ENCODE measurements at places on chromosomes 4 and X.
A peak's percentile ranks its signal among the peaks of the same experiment; 100 is the strongest.

- DNase-seq, result no peak
Observed at GRCh38 chrX:37921758-37922157, 74.4 kb upstream of the DYNLT3 start.

DNA sequence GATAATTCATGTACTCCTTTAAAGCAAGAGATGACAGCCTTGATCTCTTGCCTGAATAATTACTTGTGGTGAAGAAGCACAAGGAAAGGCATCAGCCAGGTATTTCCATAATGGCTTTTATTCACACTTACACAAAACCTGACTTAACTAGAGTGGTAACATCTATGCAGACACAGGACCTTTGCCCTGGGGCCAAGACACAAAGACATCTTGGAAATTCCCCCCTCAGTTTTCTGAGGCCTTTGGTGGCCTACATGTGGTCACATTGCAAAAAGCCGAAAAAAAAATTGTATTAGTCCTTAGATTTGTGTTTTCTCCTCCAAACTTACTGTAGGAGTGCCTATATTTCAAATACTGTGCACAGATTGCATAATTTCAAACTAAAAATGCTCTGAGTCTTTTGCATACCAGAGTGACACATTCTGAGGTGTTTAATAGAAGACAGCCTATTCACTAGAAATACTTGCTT lies 172.4 kb downstream of the PDGFC start:
- no peak for DNase-seq

DNA sequence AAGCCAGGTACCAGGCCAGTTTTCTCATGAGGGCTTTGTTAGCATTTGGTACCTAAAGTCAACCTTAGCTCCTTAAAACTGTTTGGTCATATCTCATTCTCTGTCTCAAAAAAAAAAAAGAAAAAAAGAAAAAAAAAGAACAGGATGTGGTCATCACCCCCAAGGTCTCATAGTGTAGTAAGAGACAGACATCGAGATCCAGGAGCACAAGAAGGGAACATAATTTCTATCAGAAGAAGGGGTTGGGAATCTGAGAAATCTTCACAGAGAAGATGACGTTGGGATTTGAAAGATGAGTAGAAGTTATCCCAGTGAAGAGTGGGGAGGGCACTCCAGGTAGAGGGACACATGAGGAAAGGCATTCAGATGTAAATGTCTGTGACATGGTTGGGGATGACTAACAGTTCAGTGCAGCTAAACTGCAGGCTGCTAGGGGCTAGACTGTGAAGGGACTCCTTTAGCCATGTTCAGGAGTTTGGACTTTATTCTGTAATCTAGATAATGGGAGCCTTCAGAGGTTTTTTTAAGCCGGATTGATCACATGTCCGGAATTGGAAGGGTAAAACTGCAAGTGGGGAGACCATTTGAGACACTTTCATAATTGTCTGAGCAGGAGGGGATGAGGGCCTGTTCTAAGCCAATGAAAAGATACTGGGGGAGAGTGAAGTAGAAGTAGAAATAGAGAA lies 26.9 kb upstream of the GJB1 start:
- no peak for DNase-seq

- no peak for DNase-seq
Observed at GRCh38 chrX:15043538-15043937, 170.3 kb downstream of the MOSPD2 start.

DNA sequence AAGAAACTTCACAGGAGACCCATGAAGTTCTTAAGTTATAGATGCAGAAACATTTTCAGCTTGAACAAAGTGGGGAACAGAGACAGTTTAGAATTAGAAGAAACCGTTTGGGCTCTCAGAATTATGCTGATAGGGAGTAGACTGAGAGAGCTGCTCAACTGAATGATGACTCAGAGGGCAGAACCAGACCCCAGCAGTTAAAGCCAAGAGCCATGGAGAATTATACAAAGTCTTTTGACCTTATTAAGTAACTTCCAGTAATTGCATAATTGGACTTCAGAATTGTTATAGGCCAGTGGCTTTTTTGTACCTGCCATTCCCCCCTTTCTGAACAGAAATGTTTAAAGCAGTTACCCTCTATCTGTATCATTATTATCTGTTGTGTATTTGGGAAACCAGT lies 642.1 kb downstream of the CCSER1 start:
- no peak for DNase-seq

DNA sequence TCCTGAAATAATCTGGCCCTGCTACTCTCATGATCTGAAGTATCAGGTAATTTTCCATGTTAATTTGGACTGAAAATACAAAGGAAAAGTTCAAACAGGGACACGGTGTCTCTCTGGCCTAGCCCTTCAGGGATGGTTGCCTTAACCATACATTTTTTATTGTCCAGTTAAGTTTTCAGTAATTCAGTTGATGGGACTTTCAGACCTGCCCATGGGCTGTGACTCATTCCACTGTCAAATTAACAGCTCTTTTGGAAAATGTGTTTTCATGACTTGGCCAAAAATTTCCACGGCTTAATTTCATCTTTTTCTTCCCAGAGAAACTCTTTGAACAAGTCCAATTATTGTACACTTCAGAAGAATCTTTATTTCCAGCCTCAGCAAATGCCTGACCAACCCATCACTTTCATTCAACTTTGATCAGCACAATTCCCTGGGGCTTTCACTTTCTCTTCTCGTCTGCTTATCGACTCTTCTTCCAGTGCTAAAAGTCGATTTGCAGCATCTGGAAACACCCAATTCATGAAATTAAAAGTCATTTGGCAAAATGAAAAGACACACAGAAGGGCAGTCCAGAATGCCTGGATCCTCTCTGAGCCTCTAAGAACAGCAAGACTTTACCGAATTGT lies 293.9 kb downstream of the RAB28 start:
- DNase-seq, result no peak

DNA sequence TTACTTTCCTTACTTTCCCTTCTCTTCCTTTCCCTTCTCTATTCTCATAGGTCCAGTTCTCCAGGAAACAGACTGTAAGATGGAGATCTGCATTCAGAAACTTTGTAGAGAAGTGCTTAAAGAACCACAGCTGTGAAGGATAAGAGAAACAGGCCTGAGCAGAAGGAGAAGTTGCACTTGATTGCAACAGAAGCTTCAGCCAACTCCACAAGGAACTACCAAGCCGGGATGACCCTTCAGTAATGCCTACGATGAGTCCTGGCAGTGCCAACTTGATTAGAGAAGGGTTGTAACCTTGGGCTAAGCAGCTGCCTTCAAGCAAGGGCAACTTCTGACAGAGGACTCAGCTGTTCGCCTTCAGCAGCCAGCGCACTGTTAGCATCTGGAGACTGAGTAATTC lies 413.3 kb upstream of the RASGEF1B start:
- no peak for DNase-seq

- no peak for DNase-seq
Observed at GRCh38 chr4:54513204-54513603, 144.6 kb upstream of the KIT start.

DNA sequence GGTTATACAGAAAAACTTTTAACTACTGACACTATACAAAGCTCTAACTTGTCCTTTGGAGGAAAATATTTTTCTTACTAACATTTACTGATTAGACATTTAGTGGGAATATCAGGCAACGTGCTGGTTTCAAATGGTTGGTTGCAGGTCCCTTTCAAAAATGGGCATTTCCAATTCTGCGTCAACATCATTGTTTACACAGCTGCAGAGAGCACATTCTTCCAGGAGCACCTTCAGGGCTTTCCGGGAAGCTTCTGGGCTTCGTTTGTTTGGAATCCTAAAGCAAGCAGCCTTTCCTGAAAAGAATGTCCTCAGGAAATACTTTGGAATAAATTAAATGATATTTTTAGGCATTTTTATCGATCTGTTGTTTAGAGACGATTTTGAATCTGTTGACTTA lies 289.7 kb downstream of the TRIML1 start:
- DNase-seq, result no peak

DNA sequence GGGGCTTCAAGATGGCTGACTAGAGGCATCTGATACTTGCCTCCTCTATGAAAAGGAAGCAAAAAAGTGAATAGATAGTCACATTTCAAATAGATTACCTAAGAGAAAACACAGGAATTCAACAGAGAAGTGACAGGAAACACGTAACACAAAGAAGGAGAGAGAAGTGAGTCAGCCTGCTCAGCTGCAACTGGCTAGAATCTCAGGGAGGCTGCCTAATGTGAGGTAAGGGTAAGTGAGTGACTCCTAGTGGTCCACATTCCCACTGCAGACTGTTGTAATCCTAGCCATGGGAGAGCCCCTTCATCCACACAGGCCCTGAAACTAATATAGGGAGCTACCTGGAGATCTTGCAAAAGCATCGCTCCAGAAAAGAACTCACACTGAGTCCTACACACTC lies 179.2 kb downstream of the SLC7A11 start:
- DNase-seq, result no peak

GRCh38 chr4:17128268-17128667 lies 229.8 kb upstream of the LDB2 start:
- no peak for DNase-seq

DNA sequence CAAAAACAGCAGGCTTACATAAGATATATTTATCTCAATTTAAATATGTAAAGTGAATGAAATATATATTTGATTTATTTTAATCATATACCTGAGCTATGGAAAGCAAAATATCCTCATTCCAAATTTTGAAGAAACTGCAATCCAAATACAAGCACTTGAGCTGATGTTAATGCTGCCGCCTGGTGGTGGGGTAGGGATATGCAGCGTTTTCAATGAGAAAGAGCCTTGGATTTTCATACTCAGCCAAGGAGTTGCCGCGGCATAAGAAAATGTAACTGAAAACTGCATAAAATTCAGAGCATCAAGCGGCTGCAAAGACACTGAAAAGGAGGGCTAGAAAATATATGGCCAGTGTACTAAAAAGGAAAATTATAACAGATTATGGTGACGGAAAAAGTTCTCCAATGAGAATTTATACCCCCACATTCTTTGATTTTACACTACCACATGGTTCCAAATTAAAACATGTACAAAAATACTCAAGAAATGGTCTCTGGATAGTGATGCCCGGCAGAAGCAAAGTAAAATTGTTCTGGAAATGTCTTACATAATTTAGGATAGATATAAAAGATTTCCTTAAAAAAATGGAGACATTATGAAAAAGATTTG lies 660.3 kb upstream of the PITX2 start:
- peak; percentile 7 for DNase-seq

DNA sequence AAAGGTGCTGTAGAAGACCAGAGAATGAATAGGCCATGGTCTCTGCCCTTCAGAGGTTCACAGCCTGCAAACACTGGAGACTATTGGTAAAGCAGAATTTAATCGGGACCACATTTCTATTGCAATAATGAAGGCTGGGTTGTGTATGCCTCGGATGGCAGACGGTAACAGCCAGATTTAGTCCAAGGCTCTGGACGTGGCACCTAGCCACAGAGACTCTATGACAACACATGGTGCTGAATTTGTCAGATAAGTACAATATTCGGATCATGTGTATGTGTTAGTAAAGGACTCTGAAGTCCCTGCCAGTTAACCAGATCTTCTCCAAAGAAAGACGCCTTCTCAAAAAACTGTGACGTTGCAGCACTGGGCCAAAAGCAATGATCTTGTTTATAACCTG lies 129.0 kb downstream of the DCTD start:
- no peak for DNase-seq

- DNase-seq, result no peak
Observed at GRCh38 chr4:105956569-105956968, 61.3 kb downstream of the NPNT start.

DNA sequence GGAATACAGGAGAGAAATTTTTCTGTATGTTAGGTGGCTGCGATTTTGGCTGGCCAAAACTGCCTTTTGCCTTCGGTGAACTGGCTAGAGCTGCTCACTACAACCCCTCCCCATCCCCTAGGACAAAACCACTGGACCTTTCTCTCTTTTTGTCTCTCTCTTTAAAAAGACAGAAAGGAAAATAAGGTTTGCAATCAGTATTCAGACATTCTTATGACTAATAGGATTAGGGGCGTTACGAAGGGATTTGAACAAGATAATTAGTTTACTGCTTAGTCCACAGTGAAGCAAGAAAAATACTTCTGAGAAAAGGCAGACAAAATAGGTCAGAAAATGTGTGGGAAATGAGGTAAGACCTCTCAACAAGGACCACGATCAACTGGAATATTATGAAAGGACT lies 180.4 kb downstream of the SLIT2 start:
- no peak for DNase-seq

DNA sequence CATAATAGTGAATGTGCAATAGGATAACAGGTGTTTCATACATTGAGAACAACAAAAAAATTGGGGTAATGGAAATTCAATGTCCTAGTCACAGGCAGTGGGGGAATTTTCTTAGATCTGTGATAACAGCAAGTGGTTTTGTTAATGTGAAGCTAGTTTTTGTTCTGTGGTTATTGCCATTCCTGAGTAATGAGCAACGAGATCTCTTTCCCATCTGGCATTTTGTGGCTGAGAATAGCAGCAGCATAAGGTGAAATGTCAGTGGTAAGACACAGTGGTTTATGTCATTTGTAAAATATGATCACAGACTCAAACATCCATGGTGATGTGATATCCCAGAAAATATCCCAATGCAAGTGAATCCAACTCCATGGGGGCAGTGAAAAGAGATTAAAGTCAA lies 497.5 kb downstream of the KCNIP4 start:
- no peak for DNase-seq

DNA sequence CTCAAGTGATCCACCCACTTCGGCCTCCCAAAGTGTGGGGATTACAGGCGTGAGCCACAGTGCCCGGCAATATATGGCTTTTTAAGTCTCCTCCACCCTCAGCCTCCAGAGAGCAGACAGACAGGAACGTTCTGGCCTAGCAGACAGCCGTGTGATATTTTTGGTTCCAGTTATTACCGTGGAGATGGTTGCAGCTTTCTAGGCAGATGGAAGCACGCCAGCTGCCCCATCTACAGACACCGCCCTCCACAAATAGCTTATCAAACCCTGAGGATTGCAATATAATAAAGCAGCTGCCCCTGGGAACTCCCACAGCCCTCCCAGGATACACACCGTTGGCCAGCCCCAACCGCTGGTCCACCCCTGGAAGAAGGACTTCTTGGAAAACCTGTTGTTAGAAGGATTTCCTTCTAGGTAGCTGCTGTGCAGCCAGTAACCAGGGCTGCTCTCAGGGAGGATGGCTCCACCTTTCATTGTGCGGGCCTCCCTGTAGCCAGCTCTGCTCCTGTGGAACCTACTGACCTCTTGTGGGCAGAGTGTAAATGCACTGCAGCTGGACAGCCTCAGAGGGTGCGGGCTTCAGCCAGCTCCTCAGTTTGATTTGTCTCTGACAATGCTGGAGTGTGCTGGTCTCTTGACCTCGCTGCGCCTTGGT lies 44.0 kb downstream of the SLC25A5 start:
- peak; percentile 10 for DNase-seq

DNA sequence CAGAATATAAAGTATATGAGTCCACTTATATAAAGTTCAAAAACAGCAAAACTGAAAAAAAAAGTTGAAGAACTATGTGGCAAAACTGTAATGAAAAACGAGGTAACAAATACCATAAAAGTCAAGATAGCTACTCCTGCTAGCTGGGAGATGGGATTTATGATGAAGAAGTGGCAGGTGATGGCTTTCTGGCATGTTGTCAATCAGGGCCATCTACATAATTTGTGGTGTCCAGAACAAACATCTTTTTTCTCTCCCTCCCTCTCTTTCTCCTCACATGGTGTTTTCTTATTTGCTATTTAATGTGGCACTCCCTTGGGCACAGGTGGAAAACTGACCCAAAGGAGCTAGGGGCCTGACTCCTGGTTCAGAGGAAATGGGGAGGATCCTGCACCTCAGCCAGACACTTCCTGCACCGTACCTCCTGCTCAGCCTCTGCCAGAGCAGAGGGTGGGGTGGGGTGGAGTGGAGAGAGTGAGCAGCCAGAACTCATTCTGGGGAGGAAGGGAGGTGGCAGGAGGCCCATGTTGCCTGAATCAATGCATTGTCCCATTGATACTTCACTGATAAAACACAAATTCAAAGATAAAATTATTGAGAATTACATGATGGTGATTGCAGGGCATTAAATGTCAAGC lies 5.3 kb upstream of the SAP30 start:
- no peak for DNase-seq

- DNase-seq, result no peak
Observed at GRCh38 chr4:119709418-119709817, 80.8 kb upstream of the PDE5A start.
